ENCODE measurements at places on chromosomes 11 and 22.

DNA sequence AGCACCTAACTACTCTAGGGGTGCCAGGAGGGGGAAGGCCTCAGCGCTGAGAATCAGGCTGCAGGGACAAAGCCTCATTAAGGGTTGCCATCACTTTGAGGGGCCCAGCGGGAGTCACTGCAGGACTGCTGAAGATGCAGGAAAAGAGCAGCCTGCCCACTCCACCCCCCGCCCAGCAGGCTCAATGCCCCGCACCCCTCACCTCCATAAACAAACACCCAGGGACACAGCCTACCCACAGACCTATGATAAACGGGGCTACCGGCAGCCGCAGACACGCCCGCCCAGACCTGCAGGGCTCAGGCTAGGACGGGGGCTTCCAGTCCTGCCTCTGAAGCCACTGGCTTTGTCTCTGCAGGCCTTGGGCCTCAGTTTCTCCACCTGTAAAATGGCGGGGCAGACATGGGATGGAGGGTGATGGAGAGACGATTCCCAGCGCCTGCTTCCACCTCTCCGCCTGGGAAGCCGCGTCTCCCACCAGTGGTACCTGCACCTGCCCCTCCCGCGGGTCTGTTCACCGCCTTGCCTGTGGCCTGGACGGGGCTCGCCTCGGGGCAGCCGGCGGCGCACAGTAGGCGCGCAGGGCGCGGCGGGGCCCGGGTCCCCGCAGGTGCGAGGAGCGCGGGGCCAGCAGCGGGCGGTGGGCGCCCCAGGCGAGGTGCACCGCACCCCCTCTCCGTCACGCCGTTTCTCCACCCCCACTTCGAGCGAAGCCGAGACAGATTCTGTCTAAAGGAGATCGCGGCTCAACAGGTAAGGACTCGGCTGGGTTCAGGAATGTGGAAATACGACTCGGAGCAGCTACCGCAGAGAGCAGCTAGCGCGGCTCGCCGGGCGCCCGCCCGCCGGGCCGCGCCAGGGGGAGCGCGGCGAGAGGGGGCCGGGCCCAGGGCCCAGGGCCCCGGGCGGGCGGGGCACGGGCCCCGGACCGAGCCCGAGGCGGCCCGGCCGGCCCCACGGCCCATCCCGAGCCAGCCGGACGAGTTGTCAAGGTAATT lies 1.5 kb downstream of the WNT7B start:
- no peak for DNase-seq

DNA sequence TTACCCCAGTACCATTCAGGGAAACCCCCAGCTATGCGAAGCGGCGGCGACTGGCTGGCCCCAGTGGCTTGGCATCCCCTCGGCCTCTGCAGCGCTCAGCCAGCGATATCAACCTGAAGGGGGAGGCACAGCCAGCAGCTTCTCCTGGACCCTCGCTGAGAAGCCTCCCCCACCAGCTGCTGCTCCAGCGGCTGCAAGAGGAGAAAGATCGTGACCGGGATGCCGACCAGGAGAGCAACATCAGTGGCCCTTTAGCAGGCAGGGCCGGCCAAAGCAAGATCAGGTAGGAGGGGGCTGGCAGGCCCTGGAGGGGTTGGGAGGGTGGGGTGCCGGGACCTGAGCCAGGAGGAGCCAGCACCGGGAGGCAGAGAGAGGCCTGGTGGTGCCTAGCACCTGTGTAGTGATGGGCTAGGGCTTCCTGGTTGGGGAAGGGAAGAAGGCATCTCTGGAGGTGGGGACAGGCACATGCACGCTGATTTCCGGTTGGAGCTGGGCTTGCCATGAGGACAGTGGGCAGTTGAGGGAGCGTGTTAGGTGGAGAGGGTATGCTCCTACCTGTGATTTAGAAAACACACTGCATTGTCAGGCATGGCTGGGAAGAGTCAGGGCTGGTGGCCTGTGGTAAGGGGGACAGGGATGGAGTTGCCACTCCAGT lies 22.3 kb downstream of the SHANK3 start:
- DNase-seq, result no peak

DNA sequence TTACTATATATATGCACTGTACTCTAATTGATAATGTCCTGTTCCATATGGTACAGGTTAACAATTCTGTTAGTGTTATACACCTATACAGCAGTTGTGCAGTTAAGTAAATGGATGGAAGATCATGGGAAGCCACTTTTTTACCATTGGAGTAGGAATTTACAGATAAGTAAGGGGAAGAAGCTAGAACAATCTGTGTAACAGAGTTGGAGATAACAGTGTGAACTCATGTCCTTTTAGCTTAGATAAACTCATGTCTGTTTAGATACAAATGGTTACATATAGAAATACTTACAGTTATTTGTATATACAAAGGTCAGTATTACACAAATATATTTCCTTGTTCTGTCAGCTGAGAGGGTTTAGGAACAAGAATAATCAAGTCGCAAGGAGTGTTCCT lies 6.8 kb upstream of the DEUP1 start:
- DNase-seq, result no peak

DNA sequence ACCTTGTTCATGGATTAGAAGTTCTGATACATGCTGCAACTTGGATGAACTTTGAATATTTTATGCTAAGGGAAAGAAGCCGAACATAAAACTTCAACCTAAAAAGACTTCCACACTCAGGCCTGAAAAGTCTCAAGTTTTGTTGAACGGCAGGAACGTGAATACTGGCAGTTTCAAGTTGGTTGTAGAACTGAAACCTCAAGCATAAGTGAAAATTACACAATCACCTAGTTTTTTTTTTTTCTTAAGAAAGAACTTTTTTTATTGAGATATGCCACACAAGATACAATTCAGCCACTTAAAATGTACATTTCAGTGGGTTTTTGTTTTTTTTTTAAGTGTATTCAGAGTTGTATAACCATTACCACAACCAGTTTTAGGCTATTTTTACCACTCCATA lies 50.8 kb upstream of the ADORA2A start:
- no peak for DNase-seq

DNA sequence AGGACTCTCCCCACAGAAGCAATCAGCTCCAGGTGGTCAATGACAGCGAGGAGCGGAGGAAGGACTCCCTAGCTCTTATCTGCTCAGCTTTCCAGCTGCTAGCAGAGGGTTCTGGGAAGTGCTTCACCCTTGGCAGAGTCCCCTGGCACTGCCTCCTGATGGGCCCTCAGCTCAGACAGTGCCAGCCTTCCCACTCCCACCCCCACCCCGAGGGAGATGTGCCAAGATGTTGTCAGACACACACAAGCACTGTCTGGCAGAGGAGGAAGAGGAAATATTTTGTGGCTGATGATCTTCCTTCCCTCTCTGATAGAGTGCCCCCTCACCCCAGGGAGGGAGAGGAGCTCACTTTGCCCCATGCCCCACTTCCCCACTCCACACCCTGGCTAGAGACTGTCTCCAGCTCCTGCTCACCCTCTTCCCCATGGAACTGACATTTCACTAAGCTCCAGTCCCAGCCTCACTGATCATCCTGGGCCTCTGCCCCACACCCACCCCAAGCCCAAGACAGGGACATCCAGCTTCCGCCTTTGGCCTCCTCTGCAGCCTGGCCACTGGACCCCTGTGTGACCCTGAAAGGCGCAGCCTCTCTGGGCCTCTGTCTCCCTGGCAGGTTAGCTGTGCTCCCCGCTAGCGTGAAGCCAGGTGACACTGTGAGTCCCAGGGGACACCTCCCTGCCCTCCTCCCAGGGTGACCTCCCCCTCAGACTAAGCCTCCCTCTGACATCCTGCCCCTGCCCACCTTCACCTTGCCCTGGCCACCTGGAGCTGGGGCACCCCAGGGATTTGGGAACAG lies 44.5 kb downstream of the SLCO2B1 start:
- no peak for DNase-seq

DNA sequence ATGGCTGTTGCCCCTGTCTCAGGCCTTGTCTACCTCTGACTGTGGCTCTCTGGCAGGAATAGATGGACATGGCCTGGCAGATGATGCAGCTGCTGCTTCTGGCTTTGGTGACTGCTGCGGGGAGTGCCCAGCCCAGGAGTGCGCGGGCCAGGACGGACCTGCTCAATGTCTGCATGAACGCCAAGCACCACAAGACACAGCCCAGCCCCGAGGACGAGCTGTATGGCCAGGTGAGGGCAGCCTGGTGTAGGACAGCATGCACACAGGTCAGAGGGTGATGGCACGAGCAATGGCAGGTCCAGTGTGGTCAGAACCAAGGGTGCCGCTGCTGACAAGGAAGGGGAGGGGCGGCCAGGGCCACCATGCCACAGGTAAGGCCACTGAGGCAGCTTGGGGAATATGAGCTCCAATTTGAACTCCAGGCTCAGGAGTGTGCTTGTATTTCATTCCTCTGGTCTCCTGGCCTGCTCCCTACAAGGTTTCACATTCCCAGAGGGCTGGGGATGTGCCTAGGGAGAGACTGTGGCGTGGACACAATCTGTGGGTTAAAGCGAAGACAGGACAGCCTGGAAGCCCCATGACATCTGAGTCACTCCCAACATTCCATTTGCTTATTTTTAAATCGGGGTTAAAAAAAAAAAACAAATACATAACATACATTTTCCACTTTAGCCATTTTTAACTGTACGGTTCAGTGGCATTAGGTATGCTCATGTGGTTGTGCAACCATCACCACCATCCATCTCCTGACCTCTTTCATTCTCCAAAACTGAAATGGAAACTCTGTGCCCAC lies 562 bp downstream of the FOLR3 start:
- DNase-seq, result no peak

GRCh38 chr11:74950374-74950969 lies 1.4 kb downstream of the SPCS2 start:
- no peak for DNase-seq

- peak; percentile 80 for DNase-seq
Observed at GRCh38 chr22:23144932-23145877, at the start of gene RAB36. TSS of gene RAB36 (plus strand) at chr22:23145477. CDS start at chr22:23146617, 1,140 bp downstream.

DNA sequence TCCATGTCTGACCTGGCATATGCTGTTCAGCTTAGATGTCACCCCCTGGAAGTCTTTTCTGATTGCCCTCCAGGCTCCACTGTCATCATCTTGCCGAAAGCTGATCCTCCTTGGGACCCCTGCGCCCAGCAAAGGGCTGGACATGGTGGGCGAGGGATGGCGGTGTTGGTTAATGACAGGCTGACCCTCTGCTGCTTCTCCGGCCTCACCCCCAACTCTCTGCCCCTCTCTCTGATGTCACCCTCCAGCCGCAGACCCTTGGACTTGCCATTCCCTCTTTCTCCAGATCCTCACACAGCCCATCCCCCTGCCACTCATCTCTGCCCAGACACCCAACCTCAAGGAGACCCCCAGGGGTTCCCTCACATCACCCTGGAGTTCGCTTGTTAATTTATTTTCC lies 2.3 kb downstream of the EHBP1L1 start:
- no peak for DNase-seq

- no peak for DNase-seq
Observed at GRCh38 chr11:46899501-46900025, 18.8 kb downstream of the LRP4 start.

DNA sequence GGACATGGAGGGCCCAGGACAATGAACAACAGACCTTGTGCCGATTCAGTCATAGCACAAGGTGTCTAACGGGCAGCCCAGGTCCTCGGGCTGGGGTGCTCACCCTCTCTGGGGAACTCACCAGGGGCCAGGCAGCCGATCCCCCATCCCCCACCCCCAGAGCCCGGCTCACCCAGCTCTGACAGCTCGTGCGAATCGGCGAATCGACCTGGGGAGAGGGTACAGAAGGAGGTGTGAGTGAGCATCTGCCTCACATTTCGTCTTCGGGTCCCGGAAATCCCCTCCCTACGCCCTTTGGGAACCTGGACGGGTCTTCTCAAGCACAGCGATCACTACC lies 423 bp downstream of the PEX16 start:
- DNase-seq, result no peak

DNA sequence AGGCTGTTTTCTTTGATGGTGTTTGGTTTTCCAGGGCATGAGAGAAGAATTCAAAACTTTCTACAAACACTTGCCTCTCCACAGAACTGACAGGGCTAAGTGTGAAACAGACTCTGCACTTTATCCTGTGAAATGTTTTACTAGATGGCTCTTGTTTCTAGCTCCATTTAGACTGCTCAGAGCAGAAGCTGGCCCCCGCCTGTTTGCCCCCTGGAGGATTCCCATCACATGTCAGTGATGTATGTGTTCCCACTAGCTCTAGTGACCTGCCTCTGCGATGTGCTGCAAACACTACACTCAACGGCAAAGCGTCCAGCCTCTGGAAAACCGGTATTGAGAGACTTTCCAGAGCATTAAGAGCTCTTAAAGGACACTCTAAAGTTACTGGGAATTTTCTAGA lies 41.4 kb upstream of the PCF11 start:
- DNase-seq, result no peak

DNA sequence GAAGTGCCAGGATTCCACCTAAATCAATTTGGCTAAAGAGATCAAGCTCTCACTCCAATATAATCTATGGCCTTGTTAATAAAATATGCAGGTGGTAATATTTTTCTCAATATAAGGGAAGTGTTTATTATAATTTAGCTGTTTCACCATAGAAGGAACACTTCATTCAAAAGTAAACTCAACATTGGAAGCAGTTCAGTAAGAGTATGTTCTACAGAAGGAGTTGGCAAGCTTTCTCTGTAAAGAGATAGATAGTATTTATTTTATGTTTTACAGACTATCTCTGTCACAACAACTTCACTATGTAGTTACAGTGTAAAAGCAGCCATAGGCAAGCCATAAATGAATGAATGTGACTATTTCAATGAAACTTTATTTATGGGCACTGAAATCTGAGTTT lies 313.6 kb upstream of the ANO3 start:
- no peak for DNase-seq

DNA sequence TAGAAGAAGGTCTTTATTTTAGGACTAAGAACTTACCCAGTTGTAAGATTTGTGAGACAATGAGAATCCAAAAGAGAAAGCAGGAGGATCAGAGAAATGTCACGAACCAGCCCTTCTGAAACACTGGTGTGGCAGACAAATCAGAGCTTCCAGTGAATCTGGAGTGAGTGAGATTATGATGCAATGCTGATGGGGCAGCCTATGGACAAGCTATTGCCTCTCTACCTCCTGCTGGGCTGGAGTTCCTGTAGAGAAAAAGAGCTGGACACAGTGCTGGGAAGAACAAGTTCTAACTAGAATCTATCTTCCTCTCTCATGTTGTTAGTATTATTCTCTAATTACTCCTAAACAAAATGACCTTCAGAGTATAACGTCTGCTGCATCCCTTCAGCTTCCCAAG lies 12.0 kb upstream of the ANO3 start:
- DNase-seq, result no peak
